ENCODE measurements at places on chromosomes 6 and 20. TPM values are rescaled to one million over a fixed set of nuclear protein-coding genes. Genes with fewer than 3 reads are reported as not detected.

TINAG gene
- 0.32 TPM for total RNA-seq

TMEM217 gene
- 4.3 TPM for total RNA-seq

CST7 gene
- total RNA-seq: not detected

GTF2H4 gene
- total RNA-seq: 10.1 TPM

CD40 gene
- 17.3 TPM for total RNA-seq

RARS2 gene
- total RNA-seq: 33.4 TPM

PI16 gene
- not detected for total RNA-seq

MAS1 gene
- not detected for total RNA-seq

RIPPLY2 gene
- total RNA-seq: not detected

BPIFB2 gene
- not detected for total RNA-seq

BHLHE23 gene
- not detected for total RNA-seq

TCF21 gene
- 0.15 TPM for total RNA-seq

HCK gene
- total RNA-seq: not detected

MYL9 gene
- total RNA-seq: 1.7 TPM

EPB41L1 gene
- 4.9 TPM for total RNA-seq

CALHM5 gene
- total RNA-seq: 11.4 TPM

ASCC3 gene
- 85.8 TPM for total RNA-seq

CRYBG1 gene
- total RNA-seq: 67.9 TPM

NDRG3 gene
- total RNA-seq: 22.6 TPM

Data from epithelial cell of umbilical artery (primary cell).